ENCODE measurements at places on chromosomes 2 and 18. TPM values are rescaled to one million over a fixed set of nuclear protein-coding genes. Genes with fewer than 3 reads are reported as not detected.

MATN3 gene
- total RNA-seq = 1.1 TPM

DNA sequence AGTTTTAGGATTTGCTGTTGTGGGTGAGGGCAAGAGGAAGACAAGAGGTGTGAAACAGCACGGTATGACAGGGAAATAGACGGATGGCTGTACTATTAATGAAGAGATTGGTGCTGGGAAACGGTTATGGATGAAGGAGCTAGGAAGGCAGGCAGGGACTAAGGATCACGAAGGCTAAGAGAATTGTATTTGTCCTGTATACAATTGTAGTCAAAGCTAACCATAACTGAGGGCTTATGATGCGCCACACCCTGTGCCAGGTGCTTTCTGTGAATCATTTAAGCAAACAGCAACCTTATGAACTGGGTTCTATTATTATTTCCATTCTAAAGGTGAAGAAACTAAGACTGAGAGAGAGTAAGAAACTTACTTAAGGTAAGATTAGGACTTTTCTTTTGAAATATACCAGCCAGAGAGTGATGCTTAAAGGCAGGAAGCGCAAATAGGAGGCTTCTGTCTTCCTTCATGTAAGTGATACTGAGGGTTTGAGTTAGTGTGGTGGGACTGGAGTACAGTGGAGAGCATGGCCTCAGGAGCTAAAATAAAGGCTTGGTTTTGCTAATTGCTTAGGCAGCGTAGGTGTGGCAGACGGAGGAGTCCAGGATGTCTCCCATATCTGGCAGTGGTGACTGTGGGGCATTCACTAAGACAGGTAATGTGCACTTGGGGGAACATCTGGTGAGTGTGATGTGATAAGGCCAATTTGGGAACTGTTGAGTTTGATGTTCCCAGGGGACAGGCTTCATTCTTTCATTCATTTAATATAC is 85.8 kb downstream of the PLEKHM3 start:
- DNase-seq = no peak

- DNase-seq = peak; percentile 51
Observed at GRCh38 chr2:229610872-229611271, 103.5 kb downstream of the DNER start.

GRCh38 chr2:102538491-102538890 is 65.5 kb downstream of the SLC9A4 start:
- DNase-seq = no peak
